Fibroblast of lung (primary cell): ENCODE measurements at places on chromosomes 12 and 14. TPM values are rescaled to one million over a fixed set of nuclear protein-coding genes. Genes with fewer than 3 reads are reported as not detected.

DNA sequence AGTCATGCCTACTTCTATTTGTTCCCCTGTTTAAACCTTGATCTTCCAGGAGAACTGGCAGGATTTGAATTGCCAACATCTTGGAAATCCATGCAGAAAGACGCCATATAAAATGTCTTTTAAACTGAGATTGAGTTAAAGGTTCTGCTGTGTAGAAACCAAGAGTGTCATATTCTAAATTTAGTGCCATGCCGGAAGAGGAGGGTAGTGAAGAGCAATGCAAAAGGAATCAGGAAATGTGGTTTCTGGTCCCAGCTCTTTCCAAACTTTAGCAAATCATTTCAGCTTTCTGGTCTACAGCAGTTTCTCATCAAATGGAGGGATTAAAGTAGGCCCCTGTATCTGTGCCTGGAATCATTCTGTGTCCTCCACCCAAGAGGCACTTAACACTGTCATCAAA is 85.7 kb downstream of the BTG1 start:
- DNase-seq = peak; percentile 80

DNA sequence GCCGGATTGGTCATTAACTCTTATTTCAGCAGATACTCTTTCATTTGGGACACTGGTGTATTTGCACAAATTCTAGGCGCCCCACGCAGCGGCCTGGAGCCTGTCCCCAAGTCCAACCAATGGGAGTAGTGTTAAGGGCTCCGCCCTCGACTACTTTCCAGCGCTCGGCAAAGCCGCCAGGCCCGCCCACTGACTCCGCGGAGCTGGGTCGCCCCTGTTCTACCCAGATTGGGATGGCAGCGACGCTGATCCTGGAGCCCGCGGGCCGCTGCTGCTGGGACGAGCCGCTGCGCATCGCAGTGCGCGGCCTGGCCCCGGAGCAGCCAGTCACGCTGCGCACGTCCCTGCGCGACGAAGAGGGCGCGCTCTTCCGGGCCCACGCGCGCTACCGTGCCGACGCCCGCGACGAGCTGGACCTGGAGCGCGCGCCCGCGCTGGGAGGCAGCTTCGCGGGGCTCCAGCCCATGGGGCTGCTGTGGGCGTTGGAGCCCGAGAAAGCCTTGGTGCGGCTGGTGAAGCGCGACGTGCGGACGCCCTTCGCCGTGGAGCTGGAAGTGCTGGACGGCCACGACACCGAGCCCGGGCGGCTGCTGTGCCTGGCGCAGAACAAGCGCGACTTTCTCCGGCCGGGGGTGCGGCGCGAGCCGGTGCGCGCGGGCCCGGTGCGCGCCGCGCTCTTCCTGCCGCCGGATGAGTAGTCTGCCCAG is at the start of gene ACOT6:
TSS of gene ACOT6 (plus strand) at position 179 of the 707 bp plus-strand sequence. CDS start at position 234, 55 bp downstream.
- peak; percentile 77 for DNase-seq

DNA sequence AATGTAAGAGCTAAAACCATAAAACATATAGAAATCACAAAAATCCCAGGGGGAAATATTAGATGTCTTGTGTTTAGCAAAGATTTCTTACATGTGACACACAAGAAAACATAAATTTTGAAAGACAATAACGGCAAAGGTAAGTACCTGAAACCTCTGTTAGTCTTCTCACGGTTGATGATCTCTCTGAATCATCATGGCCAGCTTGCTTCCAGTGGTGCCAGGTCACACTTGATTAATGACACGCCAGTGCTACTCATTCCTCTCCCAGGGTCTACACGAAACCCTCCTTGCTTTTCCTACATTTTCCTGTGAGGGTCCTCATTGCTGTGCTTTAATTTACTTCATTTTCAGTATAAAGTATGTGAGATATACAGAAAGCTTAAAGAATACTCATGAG is 114.4 kb upstream of the PARP11 start:
- DNase-seq = no peak

GRCh38 chr12:63457857-63458256 is 210.4 kb downstream of the DPY19L2 start:
- no peak for DNase-seq

DNA sequence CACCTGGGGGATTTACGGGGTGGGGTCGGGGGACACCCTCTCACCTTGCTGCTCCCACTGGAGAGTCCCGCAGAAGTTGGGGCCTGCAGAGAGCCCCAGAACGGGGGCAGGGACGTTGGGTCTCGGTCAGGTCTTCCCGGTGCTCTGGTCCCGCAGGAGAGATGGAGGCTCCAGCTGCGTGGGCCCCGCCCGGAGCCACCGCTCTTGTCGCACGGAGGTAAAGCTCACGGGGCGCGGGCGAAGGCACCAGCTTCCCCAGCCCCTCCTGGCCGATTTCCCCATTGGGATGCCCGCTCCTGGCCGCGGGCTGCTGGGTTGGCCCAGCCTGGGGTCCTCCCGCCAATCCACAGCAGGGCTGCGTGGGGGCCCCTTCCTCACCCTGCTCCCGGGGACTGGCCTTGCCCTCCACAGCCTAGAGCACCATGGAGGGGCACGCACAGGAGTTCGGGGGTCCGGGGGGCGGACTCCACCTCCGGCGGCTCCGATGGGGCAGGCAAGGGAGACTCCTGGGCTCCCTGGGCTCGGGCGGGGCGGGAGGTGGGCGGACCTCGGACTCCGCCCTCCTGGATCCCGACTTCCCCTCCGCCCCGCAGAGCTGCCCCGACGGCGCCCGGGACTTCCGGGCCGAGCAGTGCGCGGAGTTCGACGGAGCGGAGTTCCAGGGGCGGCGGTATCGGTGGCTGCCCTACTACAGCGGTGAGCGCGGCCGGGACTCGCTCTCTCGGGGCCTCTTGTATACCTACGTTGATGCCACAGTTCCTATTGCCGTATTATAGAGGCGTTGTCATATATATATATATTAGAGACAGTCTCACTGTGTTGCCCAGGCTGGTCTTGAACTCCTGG is 8.4 kb downstream of the PAPLN start:
- no peak for DNase-seq

GRCh38 chr12:52906191-52906601 is 1.3 kb upstream of the KRT8 start:
- DNase-seq = no peak

DNA sequence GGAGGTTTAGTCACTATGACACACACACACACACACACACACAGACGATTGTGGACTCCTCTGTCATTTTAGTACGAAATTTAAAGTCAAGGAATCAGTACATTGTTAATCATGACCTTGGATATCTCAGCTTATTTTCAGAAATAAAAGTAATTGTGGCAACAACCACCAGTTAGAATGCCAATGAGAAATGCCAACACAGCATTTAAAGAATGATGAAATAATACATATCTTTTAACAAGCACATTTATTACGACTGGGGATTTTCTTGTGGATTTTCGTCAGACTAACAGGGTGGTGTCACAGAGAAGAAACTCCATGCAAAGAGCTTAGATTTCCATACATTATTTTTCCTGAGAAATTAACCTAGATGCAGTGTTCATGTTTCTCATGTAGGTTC is 1289.4 kb downstream of the AACS start:
- DNase-seq = no peak

GRCh38 chr12:8860165-8860961 is 37.9 kb downstream of the A2ML1 start:
- DNase-seq = peak; percentile 41

DNA sequence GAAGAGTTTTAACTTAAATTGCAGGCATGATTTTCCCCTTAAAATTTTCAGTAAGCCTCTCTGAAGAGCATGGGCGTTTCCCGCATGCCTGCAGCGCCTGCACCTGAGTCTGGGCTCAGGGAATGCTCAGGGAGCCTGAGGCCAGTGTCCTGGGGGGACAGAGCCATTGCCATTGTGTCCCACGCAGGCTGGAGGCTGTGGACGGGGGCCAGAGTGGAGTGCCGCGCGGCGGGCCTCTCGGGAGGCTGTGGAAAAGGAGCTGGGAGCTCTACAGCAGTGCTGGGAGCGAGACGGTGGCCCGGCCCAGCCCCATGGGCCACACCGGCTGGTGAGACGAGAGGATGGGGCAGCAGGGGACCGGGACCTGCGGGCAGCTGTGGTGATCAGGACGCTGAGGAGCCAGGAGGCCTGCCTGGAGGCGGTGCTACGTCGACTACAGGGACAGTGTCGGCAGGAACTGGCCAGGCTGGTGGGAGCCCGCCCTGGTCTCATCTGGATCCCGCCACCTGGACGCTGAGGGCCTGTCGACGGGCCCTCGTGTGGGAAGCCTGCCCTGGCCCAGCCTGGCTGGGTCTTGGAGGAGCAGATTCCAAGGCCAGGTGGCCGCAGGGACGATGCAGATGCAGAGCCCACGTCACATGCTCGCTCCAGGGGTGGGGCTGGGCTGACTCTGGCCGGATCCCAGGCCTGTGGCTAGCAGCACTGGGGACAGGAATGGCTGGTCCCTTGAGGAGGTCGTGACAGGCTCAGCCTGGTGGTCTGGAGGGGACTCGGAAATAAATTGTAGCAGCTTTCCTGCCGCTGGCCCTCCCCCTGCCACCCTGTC is 7.6 kb downstream of the TEDC1 start:
- DNase-seq = no peak

- DNase-seq = no peak
Observed at GRCh38 chr14:81557146-81557545, 23.5 kb upstream of the SEL1L start.

DNA sequence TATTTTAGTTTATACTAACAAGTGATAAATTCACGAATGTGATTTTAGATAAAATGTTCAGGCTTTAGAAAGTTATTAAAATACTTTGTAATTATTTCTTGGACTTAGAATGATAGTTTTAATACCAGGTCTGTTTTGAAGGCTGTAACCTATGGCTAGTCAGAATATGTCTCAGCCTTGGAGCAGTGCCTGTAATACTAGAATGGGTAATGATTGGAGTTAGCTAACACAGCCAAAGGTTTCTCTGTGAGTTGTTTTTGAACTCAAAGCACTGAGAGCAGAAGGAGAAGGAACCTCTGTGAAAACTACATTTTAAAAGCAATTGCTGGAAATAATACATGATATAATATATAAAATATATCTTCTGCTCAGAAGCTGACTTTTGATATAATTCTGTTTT is 110.1 kb downstream of the TMEM117 start:
- no peak for DNase-seq

DNA sequence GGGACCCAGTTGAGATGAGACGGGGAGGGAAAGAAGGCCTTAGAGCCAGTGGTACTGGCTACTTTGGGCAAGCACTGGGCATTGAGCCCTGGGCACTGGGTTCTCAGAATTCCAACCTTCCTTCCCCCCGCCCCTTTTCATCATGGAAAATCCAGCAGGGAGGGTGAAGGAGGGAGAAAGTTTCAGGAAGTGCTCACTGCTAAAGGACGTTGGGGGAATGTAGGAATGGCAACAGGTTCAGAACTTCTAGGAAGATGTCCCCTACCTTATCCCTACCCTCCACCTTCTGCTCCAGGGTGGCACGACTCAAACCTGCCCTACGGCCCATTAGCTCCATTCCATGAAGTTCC is 4.2 kb upstream of the TNS2 start:
- DNase-seq = no peak

DNA sequence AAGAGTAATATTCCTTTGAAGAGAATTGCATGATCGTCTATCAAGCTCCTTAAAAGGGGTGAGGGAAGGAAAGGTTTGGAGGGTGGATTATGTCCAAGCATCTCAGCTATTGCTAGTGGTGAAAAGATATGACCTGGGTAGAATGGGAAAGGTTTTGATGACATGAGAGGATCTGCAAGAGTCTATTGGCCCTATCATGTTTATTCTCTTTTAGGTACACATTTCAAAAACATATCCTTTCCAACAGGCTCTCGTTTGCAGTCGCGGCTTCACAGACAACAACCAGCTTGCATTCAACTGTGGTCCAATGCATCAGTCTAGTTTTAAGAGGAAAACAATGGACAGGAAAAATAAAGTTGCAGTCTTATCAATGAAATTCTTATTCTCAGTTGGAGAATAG is 17.1 kb downstream of the FOXG1 start:
- DNase-seq = no peak

The SDS gene
- not detected in 2 replicates for total RNA-seq

The NKX2-8 gene
- not detected in 2 replicates for total RNA-seq

The TNS2 gene
- total RNA-seq = 52.4 and 60.6 TPM in 2 replicates

The LHX5 gene
- not detected in 2 replicates for total RNA-seq

The KIAA0586 gene
- total RNA-seq = 13.1 and 17.8 TPM in 2 replicates
